ENCODE measurements at places on chromosomes 11 and 22. TPM values are rescaled to one million over a fixed set of nuclear protein-coding genes. Genes with fewer than 3 reads are reported as not detected.

DNA sequence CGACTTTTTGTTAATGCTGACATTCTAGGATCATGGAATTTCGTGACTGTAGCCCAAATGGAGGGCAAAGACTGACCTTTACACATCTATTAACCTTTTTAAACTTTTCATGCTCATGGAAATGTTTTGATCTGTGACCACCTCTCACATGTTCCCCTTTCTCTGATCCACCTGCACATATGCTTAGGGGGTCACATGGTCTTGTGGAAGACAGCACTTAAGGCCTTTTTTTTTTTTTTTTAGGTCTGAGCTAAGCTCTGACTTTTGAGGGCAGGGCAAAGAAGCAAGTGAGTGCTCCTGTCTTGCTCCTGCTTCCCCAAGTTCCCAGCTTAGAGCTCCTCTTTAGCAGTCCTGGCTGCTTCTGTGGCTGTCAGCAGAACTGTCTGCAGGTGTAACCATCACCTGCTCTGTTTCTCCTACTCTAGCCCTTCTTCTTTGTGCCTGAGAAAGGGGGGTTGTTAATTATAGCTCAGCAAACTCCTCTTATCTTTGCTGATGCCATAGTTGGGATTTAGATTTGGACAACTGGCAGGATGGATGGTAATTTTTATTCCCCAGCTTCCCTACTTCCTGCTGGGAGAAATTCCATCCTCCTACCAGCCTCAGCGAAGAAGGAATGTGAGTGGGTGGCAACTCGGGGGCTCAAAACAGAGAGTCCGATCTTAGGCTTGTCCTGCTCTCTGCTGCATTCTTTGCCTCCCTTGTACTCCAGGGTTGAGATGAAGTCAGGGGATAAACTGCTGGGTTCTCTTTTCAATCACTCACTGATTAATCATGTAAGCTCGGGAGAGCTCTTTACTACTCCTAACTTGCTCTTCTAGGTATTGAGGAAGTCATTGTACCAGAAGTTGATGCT lies 64.4 kb downstream of the GRAMD1B start:
- no peak for DNase-seq
- H3K27me3 ChIP-seq: no peaks in the 10 kb centered on the region
- no peak overlapping the region for H3K27ac ChIP-seq
- H3K36me3 ChIP-seq: no peaks in the 10 kb centered on the region

The KDM4E gene
- total RNA-seq: not detected

The USP2 gene
- 10.8 TPM for total RNA-seq

DNA sequence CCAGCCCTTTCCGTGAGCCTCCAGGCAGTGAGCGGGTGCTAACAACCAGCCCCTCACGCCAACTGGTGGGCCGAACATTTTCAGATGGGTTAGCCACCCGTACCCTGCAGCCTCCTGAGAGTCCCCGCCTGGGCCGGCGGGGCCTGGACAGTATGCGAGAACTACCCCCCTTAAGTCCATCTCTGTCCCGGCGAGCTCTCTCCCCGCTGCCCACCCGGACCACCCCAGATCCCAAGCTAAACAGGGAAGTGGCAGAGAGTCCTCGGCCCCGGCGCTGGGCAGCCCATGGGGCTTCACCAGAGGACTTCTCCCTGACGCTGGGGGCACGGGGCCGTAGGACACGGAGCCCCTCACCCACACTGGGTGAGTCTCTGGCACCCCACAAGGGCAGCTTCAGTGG lies 20.6 kb downstream of the PHLDB1 start:
- DNase-seq: no peak
- H3K27me3 ChIP-seq: no peaks in the 10 kb centered on the region
- no peak overlapping the region for H3K27ac ChIP-seq
- H3K4me1 ChIP-seq: no peaks in the 10 kb centered on the region
- H3K4me3 ChIP-seq: no peak overlapping the region
- no peaks in the 10 kb centered on the region for H3K36me3 ChIP-seq

GRCh38 chr11:71451596-71452198 lies 1.3 kb upstream of the NADSYN1 start:
- H3K36me3 ChIP-seq: no peaks in the 10 kb centered on the region
- H3K4me3 ChIP-seq: peak overlapping the region; percentile 85
- peak overlapping the region; percentile 78 for H3K27ac ChIP-seq
- DNase-seq: no peak
- H3K4me1 ChIP-seq: peaks cover 18% of the 10 kb centered on the region

GRCh38 chr11:78289552-78290292 lies 101.0 kb downstream of the USP35 start:
- H3K4me1 ChIP-seq: no peaks in the 10 kb centered on the region
- H3K36me3 ChIP-seq: no peaks in the 10 kb centered on the region
- H3K4me3 ChIP-seq: no peak overlapping the region
- DNase-seq: no peak
- H3K27ac ChIP-seq: no peak overlapping the region

- no peak overlapping the region for H3K4me3 ChIP-seq
- H3K4me1 ChIP-seq: no peaks in the 10 kb centered on the region
- no peak overlapping the region for H3K27ac ChIP-seq
- no peak for DNase-seq
- no peaks in the 10 kb centered on the region for H3K27me3 ChIP-seq
- H3K36me3 ChIP-seq: no peaks in the 10 kb centered on the region
These were observed 280.4 kb upstream of the CNTN5 start for GRCh38 chr11:98740321-98740720.
